ENCODE measurements at places on chromosomes 12 and 14.

GRCh38 chr12:49864798-49865090 lies 21.8 kb upstream of the BCDIN3D start:
- no peak for DNase-seq

GRCh38 chr14:58628406-58628805 lies 9.4 kb upstream of the DACT1 start:
- DNase-seq: no peak

- no peak for DNase-seq
Measured at GRCh38 chr14:38310420-38310995, 54.6 kb upstream of the CLEC14A start.

- DNase-seq: no peak
Measured at GRCh38 chr14:60989599-60989998, 8.6 kb downstream of the SLC38A6 start.

DNA sequence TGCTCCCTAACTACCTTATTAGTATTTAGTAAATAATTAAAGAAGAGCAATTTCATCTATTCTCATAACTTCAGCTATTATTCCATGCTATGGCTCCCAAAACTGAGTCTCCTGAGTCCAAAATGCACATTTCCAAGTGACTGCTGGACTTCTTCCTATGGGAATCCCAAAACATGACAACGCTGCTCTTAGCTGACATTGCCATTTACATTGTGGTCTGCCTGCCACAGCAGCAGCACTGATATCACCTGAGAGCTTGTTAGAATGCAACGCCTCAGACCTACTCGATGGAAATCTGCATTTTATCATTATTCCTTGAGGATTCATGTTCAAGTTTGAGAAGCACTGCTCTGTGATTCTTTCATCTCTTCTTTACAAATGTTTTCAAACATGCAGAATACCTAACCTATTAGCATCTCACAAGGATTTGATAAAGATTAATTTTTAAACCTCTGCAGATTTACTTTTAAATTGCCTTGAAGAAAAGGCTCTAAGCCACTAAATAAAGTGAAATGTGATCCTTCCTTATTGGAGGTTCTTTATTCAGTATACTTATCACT lies 77.7 kb downstream of the SEC23A start:
- no peak for DNase-seq

DNA sequence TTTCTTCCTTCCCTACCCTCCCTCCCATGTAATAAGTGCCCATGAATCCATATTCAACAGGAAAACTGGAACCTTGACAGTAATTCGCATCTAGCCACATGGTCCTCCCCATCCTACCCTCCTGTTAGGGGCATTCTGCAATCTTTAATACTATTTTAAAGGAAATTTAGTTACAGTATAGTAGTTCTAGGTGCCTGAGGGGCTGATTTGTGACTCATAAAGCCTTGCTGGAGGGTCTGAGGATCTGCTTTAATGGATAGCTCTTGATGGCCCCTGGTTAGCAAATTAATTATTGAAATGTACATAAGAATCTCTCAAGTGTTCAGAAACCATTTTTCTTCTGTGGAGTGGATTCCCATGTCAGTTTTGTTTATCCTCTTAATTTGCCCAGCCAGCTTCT lies 54.1 kb downstream of the ESRRB start:
- DNase-seq: no peak

GRCh38 chr12:120239776-120240494 lies 25.6 kb downstream of the PXN start:
- DNase-seq: no peak

- no peak for DNase-seq
Measured at GRCh38 chr14:91377700-91378652, 39.6 kb downstream of the CCDC88C start.

DNA sequence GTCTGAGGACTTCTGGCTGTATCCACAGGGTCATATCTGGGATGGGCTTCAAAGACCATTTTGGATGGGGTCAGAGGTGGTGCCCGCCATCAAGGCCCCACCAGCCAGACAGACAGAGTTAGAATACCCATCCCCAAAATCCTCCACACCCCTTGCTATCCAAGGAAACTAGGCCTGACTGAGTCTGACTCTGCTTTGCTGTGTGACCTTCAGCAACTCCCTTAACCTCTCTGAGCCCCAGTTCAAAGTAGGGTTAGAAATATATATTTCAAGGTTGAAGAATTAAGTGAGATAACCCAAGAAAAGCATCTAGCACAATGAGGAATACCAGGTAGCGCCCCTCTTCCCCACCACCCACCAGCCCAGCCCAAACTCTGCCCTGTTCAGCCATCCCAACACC lies 20.3 kb downstream of the BCL11B start:
- DNase-seq: no peak

DNA sequence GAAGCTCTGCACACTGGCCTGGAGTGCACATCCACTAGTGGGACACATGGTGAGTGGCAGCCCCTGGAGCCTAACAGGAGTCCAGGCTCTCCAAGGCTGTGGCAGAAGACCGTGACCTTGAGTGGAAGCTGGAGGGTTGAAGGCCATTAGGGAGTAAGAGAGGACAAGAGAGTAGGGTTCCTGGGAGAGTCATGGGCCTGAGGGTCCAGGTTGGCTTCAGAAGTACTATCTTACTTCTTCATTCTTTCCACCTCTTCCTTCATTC lies 406 bp downstream of the IL23A start:
- no peak for DNase-seq

- DNase-seq: no peak
Measured at GRCh38 chr12:111046896-111047295, 126.5 kb upstream of the MYL2 start.

DNA sequence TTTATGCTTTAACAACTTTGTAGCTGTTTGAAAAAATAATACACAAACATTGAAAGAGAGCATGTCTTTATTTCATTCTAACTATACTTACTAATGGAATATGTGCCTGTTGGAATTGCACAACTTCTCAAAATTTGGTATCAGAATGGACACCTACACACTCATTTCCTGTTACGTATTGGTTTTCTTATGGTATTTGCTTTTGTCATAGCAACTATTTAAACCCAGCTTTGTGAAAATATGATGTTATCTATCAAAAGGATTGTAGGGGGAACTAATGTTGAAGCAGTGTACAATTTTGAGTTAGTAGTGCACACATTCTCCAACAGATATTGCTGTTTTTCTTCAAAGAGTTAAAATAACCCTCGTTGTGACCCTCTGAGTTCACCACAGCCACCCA lies 52.6 kb downstream of the RBMS2 start:
- no peak for DNase-seq

DNA sequence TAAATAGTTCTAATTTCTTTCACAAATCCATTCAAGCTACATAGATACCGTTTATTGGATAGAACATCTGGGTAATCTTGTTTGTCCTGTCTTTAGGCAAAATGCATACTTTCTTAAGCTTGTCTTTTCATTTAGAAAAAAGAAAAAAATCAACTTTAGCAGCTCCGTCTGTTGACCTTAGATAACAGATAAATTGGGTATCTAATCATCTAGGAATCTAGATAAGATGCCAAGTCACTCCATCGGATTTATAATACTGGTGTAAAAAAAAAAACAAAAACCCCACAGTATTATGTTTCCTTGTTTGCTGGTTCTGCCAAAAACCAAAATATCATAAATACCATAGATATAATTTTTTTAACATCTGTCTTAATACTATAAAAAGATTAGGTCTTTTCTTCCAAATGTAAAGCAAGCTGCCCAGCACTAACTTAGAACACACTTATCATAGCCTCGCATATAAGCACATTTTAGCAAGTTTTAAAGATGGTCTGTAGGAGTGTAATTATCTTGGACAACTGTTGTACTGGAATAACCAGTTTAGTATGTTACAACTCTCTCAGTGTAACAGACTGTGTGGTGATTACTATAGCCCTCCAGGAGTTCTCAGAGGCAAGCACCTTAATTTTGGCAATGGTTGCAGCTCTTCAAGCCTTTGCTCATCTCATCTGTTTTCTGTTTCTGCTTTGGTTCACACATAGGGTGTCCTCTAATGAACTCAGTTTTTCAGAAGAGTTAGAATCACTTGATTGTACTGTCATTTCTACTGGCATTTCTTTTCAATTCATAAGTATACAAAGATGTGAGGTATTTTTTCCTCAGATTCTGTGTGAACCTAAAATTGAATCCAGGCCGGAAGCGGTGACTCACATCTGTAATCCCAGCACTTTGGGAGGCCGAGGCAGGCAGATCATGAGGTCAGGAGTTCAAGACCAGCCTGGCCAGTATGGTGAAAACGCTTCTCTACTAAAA lies 83.1 kb downstream of the ANO6 start:
- DNase-seq: no peak

- DNase-seq: no peak
Measured at GRCh38 chr12:132949936-132950837, 5.9 kb downstream of the ZNF605 start.

- no peak for DNase-seq
Measured at GRCh38 chr12:16568873-16569272, 37.1 kb downstream of the LMO3 start.

- no peak for DNase-seq
Measured at GRCh38 chr12:452667-453210, 7.0 kb upstream of the B4GALNT3 start.

DNA sequence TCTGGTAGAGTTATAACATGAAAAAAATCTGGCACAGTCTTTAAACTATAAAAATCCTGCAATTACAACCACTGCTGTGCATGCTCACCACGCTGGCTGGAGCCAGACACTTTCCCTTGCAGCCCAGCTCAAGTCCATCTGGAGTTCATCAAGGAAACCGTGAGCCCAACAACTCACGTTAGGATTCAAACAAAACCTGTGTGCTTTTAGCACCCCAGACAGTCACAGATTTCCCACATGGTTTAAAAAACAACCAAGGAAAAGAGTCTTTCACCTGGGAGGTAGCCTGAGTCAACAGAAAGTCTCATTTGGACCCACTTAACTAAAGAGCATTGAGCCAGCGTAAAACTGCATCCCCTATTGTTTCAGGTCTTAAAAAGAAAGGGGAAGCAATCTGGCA lies 4.7 kb downstream of the LRIG3 start:
- DNase-seq: no peak

DNA sequence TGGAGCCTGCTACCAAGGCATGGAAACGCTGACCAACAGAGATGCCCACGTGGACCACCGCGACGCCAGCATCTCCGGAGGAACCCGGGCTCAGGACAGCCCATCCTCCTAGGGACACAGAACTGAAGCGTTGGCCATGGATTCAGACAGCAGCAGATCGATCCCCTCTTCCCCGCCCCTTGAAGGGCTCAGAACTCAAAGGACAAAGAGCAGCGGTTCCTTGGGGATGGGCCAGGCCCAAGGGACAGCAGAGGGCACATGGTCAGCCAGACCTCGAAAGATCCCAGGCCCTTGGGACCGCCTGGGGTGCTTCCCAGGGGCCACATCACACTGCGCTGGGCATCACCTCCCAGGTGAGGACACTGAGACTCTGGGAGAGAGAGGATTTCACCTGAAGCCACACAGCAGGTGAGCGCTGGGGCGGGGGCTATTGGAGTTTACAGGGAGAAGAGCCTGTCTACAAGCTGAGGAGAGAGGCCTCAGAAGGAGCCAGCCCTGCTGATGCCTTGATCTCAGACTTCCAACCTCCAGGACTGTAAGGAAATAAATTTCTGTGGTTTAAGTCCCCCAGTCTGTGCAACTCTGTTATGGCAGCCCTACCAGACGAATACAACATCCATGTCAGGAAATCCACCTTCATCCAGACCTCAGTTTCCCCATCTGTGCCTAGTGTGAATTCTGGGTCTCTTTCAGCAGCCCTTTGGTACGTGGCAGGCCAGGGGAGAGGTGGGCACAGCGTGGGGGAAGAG lies 49.4 kb downstream of the CCNK start:
- DNase-seq: no peak

DNA sequence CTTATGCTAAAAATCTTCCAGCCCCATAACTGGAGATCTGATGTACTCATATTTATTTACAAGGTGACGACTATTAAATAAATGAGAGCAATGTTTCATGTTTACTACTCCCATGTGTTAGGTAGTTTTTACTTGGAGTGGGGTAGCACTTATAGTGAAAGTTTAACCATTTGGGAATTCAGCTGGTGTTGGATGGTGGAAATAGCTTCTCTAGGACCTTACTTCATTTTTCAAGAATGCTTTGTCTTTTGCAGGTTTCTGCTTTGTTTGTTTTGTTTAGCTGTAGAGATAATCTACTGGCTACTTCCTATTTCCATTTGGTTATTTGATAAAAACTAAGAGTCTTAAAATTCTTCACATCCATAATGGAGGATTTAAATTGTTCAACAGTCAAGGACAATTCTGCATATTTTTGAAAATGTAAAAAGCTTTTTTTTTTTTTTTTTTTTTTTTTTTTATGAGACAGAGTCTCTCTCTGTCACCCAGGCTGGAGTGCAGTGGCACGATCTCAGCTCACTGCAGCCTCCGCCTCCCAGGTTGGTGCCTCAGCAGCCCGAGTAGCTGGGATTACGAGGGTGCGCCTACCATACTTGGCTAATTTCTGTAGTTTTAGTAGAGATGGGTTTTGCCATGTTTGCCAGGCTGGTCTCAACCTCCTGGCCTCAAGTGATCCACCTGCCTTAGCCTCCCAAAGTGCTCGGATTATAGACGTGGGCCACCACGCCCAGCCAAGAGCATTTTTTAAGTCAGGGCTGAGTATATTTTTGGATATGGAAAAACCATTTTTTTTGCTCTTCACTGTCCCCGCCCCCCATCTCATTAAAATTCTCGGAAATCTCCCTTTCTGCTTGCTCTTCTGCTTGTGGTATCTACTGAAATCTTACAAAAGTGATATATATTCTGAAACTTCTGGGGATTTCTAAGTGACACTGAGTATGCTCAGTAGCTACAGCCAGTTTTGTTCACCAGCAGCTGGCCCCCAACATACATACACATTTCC lies 1.4 kb upstream of the ABCD2 start:
- no peak for DNase-seq

DNA sequence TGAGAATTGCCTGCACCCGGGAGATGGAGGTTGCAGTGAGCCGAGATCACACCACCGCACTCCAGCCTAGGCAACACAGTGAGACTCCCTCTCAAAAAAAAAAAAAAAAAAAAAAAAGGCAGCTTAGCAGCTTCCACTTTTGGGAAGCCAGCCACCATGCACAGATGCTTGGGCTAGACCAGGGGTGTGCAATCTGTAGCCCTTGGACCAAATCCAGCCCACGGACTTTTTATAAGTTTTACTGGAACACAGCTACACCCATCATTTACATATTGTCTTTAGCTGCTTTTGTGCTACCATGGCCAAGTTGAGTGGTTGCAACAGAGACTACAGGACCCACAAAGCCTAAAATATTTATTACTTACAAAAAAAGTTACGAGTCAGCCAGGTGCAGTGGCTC lies 6.7 kb downstream of the CIT start:
- DNase-seq: no peak

GRCh38 chr14:37899365-37899764 lies 303.9 kb downstream of the TTC6 start:
- DNase-seq: no peak

GRCh38 chr14:63951021-63951420 lies 98.2 kb downstream of the SYNE2 start:
- no peak for DNase-seq

DNA sequence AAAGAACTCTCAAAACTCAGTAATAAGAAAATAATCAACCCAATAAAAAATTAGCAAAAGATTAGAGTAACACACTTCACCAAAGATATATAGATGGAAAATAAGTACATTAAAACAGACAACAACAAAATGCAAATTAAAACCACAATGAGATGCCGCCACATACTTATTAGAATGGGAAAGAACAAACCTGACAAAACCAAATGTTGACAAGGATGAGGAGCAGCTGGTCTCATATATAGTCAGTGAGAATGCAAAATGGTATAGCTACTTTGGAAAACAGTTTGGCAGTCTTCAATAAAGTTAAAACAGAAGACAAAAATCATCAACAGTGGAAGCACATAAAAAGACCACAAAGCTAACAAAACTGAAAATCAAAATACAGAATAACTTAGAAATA lies 29.1 kb downstream of the CRY1 start:
- DNase-seq: no peak

All from stimulated activated CD8-positive, alpha-beta memory T cell treated with anti-CD3 and anti-CD28 coated beads, Interleukin-2, amount 100 ng/mL, for 1 hour (primary cell).